CD4-positive, CD25-positive, alpha-beta regulatory T cell (primary cell): ENCODE measurements at places on chromosomes 13 and 19. TPM values are rescaled to one million over a fixed set of nuclear protein-coding genes. Genes with fewer than 3 reads are reported as not detected.

GRCh38 chr13:42486711-42487198 lies 87.2 kb upstream of the TNFSF11 start:
- H3K4me1 ChIP-seq: no peaks in the 10 kb centered on the region
- no peak overlapping the region for H3K4me3 ChIP-seq
- H3K36me3 ChIP-seq: no peaks in the 10 kb centered on the region
- DNase-seq: no peak
- H3K27ac ChIP-seq: no peak overlapping the region

Gene TNFSF11
- 1.3 TPM for total RNA-seq

Gene FGF9
- 0.35 TPM for total RNA-seq

Gene CABP5
- total RNA-seq: 0.32 TPM

Gene SULT2A1
- not detected for total RNA-seq
